ENCODE measurements at places on chromosomes 5 and 9.

- DNase-seq = no peak
These were observed 116.7 kb upstream of the SLIT3 start for GRCh38 chr5:169417676-169418075.

- DNase-seq = no peak
These were observed 45.3 kb upstream of the FOXE1 start for GRCh38 chr9:97807681-97808080.

- no peak for DNase-seq
These were observed 205.4 kb downstream of the DCP2 start for GRCh38 chr5:113181853-113182490.

GRCh38 chr9:18973348-18973747 lies 59.7 kb downstream of the SAXO1 start:
- DNase-seq = no peak

- DNase-seq = peak; percentile 73
These were observed 32.7 kb downstream of the PRRC2B start for GRCh38 chr9:131426545-131426944.

GRCh38 chr9:121819428-121820231 lies 168.2 kb downstream of the DAB2IP start:
- no peak for DNase-seq

GRCh38 chr9:131736431-131736830 lies 3.4 kb downstream of the RAPGEF1 start:
- DNase-seq = no peak

- DNase-seq = no peak
These were observed 22.7 kb downstream of the CLTA start for GRCh38 chr9:36213387-36213786.

DNA sequence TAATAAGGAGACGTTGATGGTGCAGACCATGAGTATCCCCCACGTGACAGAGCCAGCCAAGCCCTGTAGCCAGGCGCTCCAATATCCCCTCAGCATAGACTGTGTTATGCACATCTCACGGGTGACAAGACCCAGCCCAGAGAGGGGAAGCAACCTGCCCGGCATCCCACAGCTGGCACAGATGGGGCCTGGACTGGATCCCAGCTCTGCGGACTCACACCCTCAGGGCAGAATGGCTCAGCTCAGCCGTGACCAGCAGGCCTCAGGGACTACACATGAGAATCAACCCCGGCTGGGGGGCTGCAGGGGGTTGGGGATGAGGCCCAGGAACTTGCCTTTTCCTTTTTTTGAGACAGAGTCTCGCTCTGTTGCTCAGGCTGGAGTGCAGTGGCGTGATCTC lies 11.7 kb downstream of the FIBCD1 start:
- DNase-seq = no peak

GRCh38 chr5:111223101-111223786 lies 940 bp upstream of the CAMK4 start:
- no peak for DNase-seq

DNA sequence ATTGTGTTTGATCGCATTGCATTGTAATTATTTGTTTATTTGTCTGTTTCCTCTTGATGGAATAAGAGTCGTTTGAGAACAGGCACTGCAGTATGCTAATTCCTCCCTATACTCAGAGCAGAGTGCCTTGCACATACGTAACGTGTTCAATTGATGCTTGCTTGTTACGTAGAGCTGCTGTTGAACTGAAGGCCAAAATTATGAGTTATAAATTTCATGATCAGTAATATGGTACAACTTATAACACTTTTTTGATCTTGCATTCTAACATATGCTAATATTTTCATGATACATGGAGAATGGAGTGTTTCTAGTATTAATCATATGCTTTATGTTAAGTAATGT lies 26.5 kb upstream of the LIFR start:
- no peak for DNase-seq

DNA sequence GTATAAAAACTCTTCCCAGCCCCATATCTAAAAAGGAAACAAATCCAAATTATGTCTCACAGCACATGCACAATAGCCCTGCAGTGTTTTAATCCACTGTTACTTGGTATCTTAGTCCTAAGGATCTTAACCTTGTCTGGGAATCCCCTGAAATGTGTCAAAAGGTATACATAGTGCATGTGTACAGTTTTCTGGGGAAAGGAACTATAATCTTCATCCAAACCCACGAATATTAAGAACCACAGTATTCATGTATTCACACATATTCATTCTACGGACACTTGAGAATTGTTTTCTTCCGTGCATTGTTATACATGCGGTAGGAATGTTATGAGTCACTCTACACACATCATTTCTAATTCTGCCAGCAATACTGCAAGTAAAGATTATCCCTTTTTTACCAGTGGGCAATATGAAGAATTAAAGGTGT lies 47.8 kb upstream of the SNX2 start:
- DNase-seq = no peak

- DNase-seq = no peak
These were observed 147.3 kb downstream of the TTLL11 start for GRCh38 chr9:121945849-121946248.

GRCh38 chr5:124888050-124888506 lies 141.6 kb upstream of the ZNF608 start:
- DNase-seq = no peak

GRCh38 chr5:57225553-57225952 lies 51.7 kb downstream of the GPBP1 start:
- DNase-seq = no peak

DNA sequence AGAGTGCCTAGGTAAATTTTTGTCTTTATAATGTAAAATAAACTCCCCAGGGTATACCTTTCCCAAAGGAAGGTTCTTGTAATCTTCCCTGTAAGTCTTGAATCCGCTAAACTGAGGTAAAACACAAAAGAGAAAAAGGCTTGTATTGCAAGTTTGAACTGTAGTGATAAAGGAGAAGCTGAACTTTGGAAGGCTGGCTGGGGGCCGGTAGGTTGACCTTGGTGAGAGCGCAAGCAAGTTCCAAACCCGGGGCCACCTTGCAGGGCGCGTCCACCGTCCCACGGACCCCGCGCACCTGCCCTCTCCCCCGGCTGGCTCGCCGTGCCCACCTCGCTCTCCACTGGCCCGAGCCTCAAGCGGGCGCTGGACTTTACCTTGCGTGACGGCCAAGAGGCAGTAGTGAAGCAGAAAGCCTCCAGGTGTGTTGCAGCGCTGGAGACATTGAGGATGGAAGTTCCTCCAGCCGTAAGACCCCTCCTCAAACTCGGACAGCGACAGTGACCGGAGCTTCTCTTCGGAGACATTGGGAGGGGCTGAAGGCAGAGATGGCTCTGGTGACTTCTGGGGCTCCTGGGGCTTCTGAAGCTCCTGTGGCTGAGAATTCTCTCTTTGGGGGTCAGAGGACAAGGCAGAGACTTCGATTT lies 428 bp downstream of the SLCO4C1 start:
- DNase-seq = peak; percentile 68

GRCh38 chr9:2190939-2191608 lies 175.9 kb downstream of the SMARCA2 start:
- DNase-seq = no peak

- no peak for DNase-seq
These were observed 4.5 kb downstream of the ROR2 start for GRCh38 chr9:91945277-91946085.

Measured in right lobe of liver (tissue), 6 donors.